ENCODE measurements at places on chromosomes 1 and 21.

DNA sequence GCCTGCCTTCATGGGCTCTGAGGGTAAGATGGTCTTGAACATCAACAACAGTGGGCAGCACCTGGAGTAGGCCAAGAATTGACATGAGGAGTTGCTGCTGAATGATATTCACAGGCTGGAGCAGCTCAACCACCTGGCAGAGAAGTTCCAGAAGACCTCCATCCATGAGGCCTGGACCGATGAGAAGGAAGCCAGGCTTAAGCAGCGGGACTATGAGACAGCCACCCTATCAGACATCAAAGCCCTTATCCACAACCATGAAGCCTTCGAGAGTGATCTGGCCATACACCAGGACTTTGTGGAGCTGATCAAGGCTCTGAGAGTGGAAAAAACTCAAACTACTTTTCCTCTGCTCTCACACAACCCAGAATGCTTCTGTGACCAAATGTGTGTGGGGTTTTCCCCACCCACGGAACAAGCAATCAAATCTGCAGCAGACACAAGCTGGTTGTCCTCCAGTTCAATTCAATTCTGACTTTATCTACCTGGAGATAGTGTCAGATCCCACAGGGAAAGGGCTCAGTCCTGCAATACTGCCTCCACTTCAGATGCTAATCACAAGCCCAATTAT lies 12.1 kb upstream of the EPHA10 start:
- DNase-seq, result no peak

- peak; percentile 7 for DNase-seq
Measured at GRCh38 chr21:27298465-27298864, 331.6 kb upstream of the ADAMTS5 start.

GRCh38 chr1:191993549-191993948 lies 164.7 kb upstream of the RGS18 start:
- DNase-seq, result peak; percentile 64

DNA sequence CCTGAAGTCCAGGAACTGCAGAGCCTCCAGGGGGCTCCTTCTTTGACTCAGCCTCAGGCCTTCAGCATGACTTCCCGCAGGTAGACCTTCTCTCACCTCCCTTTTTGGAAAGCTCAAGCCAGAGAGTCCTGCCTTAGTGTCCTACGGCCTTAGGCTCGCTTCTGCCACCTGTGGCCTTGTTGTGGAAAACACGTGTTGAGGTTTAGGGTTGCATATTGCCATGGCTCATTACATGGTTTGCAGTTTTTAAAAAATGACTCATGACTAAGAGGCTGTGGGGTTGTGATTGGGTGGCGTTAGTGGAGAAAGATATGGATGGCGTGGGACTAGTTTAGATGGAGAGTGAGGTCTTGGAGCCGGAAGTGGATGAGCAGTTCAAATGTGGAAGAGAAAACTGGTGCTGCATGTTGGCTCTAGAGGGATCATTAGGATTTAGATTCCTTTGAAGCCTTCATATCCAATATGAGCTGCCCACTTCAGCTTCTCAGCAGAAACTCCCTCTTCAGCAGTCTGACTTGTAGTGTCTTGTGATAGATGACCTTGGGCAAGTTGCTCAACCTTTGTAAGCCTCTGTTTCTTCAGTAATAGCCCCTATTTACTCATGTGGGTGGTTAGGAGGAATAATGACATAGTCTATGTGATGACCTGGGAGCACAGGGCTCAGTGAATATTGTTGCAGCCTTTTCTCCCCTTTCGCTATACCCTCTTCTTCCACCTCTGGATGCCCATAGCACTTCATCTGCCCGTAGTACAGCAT lies 6.5 kb upstream of the FGGY start:
- peak; percentile 95 for DNase-seq

All from DMS53 (cell line).